ENCODE measurements at places on chromosomes 2 and 18.

DNA sequence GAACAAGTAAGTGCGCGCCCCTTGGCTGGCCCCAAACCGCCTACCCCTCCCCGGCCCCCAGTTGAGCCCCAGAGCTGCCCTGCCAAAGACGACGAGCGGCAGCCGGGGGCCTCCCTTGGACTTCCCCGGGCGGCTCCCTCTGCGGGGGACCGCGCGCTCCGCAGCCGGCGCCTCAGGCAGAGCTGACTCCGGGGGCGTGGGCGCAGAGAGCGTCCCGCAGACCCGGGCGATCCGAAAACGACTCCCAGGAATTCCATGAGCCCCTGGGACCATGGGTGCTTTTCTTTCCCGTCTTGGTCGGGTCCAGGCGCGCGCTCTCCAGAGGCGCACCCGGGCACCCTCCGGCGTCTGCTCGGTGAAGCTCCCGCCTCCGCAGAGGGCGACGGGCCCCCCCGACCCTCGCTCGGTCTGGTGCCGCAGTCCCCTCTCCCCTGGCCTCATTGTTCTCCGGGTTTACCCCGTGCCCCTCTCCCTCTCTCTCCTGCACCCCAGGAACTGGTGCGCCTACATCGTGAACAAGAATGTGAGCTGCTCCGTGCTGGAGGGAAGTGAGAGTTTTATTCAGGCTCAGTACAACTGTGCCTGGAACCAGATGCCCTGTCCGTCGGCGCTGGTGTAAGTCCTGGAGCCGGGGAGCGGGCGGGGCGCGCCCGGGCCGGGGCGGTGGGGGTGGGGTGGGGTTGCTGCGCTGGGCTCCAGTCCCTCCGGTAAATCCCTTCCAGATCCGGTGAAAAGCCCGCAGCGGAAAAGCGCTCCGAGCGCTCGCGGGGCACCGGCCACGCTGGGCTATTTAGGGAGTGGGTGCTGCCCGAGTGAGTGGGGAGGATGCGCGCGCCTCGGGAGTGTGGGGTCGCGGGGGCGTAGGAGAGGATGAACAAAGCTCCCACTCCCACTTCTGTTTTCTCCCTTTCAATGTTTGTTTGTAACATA, 776 bp downstream of the EMILIN2 start:
- peak; percentile 28 for DNase-seq

- DNase-seq = no peak
Measured at GRCh38 chr2:235659767-235660322, 166.0 kb downstream of the AGAP1 start.

DNA sequence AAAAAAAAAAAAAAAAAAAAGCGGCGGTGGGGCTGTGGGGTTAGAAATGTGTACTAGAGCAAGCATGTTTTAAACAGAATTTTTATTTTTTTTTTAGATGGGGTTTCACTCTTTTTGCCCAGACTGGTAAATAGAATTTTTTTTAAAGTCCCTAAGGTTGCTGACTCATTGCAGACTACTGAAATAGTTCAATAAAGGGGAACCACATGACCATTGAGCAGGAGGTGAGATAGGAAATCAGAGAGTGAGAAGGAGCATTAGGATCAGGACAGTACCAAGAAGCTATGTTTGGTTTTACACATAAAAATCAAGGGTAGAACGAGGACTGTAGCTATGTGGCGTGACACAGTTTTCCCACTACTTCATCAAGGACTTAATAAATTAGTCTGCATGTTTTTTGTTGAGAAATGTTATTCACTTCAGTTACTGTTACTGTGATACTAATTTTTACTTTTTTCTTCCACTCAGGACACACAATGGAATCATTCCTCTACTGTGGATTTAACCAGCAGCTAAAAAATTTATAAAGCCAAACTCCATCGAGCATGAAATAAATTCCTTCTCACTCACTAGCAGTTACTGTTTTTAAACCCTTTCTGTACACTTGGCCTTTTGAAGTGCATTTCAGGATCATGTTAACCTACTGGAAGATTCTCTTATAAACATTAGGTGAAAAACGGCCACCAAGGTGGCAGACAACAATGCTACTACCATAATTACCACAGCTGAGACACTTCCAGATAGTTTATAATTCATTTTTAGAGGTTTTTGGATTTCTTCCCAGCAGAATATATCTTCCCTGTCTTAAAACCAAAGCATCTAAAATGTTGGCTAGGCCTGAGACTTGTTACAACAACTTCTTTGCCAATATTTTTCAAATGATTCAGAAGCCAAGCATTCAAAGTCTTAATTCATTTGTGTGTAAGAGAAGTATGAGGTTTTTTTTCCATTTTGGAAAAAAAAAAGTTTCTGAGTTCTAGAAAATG, 33.2 kb downstream of the LAMA1 start:
- DNase-seq = no peak

DNA sequence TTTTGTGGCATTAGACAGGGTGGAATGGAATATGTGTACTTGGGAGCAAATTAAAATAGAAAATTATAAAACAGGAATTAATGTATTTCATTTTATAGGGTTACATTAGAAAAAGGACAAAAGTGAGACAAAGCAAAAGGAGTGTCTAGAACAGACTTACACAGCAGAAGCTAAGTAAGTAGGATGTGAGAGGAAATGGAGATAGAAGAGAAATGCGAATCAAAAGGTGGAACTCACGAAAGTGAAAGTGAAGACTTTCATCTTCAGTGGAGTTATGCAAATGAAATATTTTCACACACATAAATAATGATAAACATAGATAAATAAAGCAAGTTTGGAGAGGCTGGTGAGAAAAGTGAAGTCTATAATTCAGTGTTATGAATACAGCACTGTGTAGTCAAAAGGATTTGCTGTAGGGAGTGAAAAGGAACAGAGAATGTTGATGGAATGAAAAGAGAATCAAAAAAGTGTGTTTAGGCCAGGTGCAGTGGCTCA, 94.8 kb downstream of the DLGAP1 start:
- DNase-seq = no peak

DNA sequence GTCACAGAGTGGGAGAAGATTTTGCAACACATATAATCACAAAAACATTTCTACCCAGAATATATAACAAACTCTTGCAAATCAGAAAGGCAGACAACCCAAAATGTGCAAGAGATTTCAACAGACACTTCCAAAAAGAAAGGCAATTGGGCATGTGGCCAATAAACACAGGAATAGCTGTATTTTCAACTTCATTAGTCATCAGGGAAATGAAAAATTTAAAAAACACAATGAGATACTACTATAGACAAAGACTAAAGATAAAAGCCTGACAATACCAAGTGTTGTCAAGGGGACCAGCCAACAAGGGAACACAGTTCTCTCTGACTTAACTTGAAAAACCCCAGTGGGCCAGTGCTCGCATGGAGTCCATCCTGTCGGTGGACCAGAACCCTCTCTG, 40.5 kb downstream of the MTHFD2 start:
- no peak for DNase-seq

- DNase-seq = no peak
Measured at GRCh38 chr2:60560734-60561644, 7.5 kb upstream of the BCL11A start.

DNA sequence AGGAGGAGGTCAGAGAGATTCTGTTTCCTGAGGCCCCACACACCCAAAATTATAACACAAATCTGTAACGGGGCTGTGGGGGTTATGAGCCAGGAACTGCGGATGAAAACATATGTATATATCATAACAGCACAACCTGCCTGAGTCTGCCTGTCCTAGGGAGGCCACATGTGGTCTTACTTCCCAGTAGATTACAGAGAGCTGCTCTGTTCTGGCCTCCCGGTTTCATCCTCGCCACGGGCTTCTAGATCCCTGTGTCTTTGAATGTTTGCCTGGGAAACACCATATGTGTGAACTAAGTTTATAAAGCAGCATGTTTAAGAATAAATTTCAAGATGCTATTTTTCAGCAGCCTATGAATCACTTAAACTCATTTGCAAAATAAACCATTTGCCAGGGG, 124.0 kb downstream of the TMEM200C start:
- DNase-seq = no peak

DNA sequence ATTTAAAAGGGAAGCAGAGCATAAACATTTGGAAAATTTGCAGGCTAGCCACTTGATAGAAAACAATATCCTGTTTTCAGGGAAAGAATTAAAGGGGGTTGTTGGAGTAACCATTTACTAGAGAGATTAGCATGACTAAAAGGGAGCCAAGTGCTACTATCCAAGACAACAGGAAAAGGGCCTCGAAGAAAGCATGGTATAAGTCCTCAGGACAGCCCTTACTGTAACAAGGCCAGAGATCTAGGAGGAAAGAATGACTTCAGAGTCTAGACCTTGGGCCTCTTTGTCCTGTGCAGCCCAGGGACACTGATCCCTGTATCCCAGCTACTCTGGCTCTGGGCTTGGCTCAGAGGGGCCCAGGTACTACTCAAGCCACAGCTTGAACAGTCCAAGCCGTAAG, 16.6 kb downstream of the TPO start:
- no peak for DNase-seq

DNA sequence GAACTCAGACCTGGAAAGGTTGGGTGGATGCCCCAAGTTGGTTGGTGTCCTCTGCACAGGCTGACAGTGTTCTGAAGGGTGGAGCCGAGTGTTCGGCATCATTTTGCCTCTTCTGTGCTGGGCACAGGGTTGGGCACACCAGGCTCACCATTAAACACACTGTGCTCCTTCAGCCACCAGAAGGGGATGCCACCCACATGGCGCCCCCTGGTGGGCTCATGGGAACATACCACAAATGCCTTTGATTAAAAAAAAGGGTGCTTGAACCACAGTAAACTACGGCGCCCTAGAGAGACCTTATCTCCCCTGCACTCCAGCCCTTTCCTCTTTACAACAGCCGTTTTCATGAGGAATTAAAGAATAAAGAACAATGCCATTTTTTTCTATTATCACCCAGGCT, 89.4 kb downstream of the CELF4 start:
- peak; percentile 23 for DNase-seq

- no peak for DNase-seq
Measured at GRCh38 chr18:59959606-59960005, 59.8 kb downstream of the PMAIP1 start.

DNA sequence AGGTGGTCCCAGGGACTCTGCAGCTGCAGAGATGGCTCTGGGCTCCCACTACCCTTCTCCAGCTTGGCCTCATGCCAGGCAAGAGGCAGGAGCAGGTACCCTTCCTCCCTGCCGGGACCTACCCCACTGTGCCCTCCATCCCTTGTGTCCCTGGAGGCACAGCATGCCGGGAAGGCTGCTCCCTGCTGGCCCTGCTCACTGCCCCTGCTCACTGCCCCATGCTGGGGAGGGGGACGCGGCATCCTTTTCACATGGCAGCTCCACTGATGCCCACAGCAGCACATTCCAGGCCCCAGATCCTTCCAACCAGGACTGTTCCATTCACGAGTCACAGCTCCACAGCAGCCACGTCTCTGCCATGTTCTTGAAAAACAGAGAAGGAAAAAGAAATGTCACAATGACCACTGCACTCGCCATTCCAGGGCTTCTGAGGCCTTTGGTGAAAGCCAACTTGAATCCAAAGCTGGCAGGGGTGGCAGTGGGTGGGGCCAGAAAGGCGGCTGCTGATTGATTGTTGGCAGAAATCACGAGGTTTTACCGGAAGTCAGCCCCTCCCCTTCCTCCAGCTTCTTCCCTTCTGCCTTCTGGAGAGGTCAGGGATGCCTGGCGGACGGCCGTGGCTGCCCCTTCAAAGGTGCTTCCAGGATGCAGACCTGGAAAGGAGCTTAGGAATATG, 268.0 kb downstream of the CYP26B1 start:
- no peak for DNase-seq

All from activated CD4-positive, alpha-beta memory T cell treated with anti-CD3 and anti-CD28 coated beads, Interleukin-2, amount 10 ng/mL, durations not matched to agents 7 days and 5 days (primary cell).